Stimulated activated CD8-positive, alpha-beta memory T cell treated with anti-CD3 and anti-CD28 coated beads, Interleukin-4, amount 100 ng/mL, for 4 hours (primary cell): ENCODE measurements at places on chromosomes 3 and 15.

- DNase-seq = no peak
Measured at GRCh38 chr15:96130734-96131133, 199.8 kb upstream of the NR2F2 start.

GRCh38 chr15:47614360-47615011, 102.8 kb upstream of the SEMA6D start:
- DNase-seq = no peak

GRCh38 chr15:73318463-73319351, 50.1 kb downstream of the HCN4 start:
- DNase-seq = no peak

- DNase-seq = no peak
Measured at GRCh38 chr3:149377408-149378364, at the start of gene TM4SF1. Gene TM4SF1 (minus strand): TSS chr3:149377649. CDS start chr3:149377547, 102 bp downstream.

- no peak for DNase-seq
Measured at GRCh38 chr3:64102147-64102546, 78.9 kb upstream of the PSMD6 start.

DNA sequence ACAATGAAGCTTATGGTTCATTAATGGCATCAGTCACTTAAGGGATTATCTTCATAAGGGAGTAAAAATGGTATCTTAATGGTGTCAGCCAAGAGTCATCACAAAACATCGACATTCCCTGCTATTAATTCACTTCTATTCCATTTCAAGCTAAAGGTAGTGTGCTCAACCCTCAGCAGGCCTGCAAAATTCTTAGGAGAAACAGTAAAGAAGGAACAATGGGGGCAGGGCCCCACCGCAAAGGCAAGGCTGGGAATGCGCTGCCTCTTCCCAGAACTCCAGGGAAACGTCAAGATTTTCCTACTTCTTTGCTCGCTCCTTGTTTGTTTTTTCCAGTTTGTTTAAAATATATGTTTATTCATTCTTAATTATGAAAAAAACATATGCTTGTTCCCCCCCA, 187.3 kb upstream of the TSC22D2 start:
- no peak for DNase-seq

- DNase-seq = peak; percentile 39
Measured at GRCh38 chr3:30607032-30607833, 832 bp downstream of the TGFBR2 start.

DNA sequence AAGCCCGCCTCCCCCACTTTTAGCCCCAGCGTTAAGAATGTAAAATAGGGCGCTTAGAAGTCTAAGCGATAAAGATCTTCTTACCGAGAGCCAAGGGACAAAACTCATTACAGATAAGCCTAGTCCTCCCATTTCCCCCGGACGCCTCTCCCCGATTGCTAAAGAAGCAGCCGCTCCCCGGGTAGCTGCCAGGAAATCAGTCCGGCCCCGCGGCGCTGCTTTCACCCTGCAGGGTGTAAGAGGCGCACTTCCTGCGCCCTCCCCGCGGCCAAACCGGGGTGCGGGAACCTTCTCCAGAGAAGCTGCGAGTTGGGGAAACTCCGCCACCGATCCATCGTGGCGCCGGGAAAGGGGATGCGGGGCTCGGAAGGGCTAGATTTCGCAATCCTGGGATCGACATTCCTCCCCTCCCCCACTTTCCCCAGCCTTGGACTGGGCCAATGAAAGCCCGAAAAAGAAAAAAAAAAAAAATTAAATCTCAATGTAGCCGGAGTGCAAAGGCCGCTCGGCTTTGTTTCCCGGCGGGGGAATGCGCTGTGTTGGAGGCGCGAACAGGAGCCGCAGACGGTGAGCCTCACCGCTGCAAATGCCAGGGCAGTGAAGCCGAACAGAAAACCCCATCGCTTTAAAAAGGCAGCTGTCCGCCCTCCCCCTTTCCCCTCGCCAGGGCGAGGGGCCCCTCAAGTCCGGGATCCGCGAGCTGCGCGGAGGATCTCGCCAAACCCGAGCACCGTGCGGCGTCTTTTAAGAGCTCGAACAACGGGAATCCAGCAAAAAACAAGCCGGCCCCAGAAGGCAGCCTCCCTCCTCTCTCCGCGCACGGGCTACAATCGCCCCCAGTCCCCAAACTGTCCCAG, 626 bp upstream of the PTPRG start:
- DNase-seq = no peak

- no peak for DNase-seq
Measured at GRCh38 chr15:45378913-45379262, 544 bp upstream of the GATM start.

DNA sequence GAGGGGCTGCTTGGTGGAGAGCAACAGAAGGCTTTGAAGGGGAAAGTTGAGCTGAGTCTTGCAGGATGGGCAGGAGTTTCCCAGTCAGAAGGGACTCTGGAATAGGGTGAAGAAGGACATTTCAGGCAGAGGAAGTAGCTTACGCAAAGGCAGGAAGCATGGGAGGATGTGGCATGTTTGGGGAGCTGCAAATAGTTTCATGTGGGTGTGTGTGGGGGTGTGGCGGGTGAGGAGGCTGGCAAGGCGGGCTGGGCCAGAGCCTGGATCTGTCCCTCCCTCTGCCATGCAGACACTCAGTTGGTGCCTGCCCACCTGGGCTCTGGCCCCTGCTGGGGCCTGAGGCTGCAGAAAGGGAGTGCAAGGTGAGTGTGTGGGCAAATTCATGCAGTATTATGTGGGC, 10.4 kb downstream of the TEX264 start:
- DNase-seq = peak; percentile 32

DNA sequence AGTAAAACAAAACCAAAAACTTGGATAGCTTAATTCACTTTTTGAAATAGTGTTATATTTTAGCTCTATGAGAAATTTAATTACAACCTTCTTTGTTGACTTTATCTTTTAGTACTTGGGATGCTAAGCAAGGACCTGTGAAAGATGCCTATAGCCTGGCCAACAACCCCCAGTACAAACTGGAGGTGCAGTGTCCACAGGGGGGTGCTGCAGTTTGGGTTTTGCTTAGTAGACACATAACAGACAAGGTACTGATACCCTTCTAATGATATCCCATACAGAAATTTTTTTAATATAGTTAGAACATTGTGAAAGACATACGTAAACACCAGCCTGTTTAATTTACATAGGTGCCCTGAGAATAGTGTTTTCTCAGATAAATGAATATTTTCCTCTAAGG, 35.3 kb downstream of the CAPN7 start:
- DNase-seq = peak; percentile 23

DNA sequence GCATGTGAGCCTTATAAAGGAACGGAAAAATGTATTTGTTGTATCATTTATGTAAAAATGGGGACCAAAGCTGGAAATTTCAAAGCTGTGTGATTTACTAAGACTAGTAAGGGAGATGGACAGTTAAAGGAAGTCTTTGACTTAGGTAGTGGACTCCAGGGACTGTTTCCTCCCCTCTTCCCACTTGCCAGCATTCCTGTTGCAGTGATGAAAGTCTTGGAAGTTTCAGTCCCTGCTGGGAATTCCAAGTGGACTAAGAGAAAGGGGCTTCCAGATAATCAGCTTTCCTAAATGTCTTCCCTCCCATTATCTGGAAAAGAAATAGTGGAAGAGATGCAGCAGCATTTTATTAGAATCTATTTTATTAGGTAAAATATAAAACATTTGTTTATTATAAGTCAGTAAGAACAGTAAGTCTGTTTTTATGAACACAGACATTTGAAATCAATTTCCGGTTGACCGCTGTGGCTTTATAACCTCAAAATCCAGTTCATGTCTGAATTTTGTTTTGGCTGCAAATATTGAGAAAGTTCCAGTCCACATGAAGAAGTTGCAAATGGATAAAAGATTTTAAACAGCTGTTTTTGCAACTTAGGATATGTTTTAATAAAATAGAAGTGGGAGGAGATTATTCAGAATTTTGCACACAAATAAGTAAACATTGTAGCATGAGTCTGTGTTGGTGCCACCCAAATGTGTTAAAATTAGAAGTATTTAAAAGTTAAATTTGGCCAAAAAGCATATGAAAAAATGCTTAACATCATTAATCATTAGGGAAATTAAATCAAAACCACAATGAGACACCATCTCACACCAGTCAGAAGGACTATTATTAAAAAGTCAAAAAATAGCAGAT, 141.8 kb downstream of the IL20RB start:
- no peak for DNase-seq

DNA sequence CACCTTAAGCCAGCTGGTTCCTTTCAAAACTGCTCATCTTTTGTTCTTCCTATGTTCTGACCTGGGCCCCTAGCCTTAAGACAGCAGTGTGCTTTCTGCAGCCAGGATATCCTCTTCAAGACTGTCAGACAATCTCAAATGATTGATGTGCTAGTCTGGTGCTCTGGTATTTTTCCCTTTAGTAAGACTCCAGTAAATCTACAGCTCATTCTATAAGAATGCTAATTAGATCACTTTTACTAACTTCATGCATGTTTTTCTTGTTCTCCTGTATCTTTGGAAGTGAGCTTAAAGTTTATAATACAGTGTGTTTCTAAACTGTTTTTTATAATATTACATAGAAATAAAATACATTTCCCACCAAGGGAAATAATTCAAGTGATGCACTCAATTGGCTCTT, 220.9 kb upstream of the NANOGP8 start:
- no peak for DNase-seq

- no peak for DNase-seq
Measured at GRCh38 chr15:59020322-59020721, 32.9 kb downstream of the RNF111 start.

GRCh38 chr15:25773248-25773647, 89.9 kb downstream of the ATP10A start:
- no peak for DNase-seq

DNA sequence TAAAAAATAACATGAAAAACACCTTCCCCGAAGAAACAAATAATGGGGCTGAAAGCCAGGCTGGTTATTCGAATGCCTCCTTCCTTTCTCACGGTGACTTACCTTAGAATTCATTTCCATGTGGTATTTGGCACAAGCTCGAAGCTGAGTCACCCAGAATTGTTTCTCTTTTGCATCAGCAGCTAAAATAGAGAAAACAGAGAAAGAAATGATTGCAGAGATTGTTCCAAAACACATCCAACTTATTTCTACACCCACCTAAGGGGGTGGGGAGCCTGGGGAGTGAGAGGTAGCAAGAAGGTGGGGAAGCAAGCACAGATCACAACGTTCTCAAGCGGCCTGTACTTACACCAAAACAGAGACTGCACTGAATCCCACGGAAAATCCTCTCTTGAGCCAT, 104.7 kb downstream of the OSBPL10 start:
- no peak for DNase-seq

GRCh38 chr3:184186184-184186901, at the start of gene ABCF3:
Gene ABCF3 (plus strand): TSS chr3:184186199. CDS start chr3:184186208, 9 bp downstream.
- no peak for DNase-seq
